Activated CD4-positive, CD25-positive, alpha-beta regulatory T cell (primary cell): ENCODE measurements at places on chromosomes 2 and 18.

DNA sequence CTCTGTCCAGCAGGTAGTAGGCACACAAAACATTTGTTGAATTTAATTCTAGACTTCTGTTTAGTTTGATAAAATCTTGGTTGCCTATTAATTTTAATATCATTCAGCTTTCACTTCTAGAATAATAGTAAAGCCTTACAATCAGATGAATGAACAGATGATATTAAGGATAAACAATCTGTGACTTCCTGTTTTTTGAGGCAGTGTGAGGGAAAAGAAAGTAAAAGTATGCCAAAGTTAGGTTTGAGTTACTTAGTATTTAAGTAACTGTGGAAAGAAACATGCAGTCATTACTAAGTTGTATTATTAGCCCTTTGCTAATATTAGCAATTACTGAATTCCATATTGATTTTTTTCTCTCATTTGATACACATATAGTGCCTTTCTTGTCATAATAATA lies 31.5 kb downstream of the EPB41L5 start:
- no peak for DNase-seq

GRCh38 chr2:54859997-54860701 lies 136.7 kb downstream of the EML6 start:
- no peak for DNase-seq

- no peak for DNase-seq
These were observed 40.9 kb upstream of the C1D start for GRCh38 chr2:68103709-68104055.

DNA sequence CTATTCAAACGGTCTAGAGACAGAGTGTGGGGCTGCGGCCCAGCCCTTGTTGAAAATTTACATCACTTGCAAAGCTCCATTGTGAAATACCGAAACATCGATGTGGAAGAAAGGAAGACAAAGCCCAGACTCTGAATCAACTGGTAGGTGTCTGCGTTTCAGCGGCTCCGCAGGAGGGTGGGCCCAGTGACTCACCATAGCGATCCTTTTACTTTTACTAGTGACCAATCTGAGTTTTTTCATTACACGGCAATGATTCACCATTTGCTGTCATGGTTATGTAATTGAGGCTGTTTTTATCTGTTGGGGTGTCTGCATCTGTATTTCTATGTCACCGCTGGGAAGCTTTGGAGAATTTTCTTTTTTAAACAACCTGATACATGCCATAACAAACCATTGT lies 66.6 kb upstream of the ODC1 start:
- no peak for DNase-seq

GRCh38 chr2:171483793-171484192 lies 38.5 kb upstream of the CYBRD1 start:
- no peak for DNase-seq

DNA sequence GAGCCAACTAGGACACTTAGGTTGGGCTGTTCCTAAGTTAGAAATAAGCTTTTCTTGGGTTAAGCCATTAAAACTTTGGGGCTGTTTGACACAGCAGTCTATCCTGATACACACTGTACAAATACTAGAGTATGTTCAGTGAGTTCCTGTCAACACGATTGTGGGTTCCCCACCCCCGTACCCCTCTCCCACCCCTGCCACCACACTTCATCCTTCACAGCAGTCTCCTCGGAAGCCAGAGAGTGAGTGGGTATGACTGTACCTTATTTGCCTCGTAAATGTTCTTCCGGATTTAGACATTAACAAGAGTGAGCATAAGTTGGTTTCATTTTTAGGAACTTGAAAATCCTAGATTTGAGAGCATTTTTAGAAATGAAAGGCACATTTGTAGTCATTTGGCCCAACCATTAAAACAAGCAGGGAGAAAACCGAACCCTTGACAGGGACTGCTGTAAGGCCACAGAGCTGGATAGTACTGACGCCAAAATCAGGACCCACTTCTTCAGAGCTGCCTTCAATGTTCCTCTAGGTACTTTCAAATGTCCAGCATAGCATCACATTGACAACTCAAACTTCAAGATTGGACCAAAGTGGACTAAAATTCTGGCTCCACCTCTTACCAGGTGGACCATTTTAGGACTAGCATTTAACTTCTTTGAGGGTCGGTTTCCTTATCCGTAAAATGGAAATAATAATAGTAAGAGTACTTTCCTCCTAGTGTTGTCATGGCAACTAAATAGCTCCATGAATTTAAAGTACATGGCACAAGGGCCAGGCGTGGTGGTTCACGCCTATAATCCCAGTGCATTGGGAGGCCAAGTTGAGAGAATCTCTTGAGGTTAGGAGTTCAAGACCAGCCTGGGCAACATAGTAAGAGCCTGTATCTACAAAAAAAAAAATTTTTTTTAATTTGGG lies 166.3 kb upstream of the SERTAD2 start:
- DNase-seq: no peak

- no peak for DNase-seq
These were observed 201.8 kb upstream of the GALNT5 start for GRCh38 chr2:157055660-157056199.

- DNase-seq: no peak
These were observed 844.6 kb upstream of the ID2 start for GRCh38 chr2:7837237-7837760.

DNA sequence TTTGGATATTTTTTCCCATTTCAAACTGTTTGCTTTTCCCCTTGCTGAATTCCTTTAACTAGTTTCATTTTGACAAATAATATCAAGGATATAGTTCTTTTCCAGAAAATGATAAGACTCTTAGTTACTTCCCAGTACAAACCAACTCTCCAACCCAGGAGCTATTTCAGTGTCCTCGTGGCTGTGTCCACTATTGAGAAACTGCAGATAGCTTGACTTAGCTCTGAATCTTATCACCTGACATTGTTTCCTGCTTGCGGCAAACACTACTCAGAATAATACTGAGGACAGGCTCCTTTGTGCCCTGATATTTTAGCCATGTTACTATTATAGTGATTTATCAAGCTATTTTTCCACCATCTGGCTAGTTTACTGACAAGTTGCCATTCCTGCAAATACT lies 74.6 kb downstream of the KLF7 start:
- no peak for DNase-seq

DNA sequence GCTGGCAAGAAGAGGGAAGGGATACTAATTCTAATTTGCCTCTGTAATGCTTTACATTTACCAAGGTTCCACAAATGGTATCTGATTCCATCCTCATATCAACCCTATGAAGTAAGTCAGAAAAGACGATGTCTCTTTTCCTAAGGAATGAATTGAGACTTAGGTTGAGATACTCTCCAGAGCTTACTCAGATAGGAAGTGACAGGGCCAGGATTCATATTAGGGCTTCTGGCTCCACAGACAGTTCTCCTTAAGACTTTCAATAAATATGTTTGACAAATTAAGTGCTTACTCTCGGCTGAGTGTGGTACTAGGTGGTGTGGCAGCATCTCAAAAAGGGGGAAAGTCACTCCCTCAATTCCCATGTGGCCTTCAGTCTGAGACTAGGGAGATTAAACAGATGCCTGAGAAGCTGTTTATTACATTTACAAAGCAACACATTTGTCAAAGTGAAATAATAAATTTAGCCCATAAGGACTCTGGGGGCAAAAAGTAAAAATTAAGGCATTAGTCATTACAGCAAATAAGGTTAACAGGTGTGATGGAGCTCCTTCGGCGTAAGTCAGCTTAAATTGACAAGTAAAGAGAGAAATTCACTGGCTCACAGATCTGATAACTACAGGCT lies 14.2 kb downstream of the CDK15 start:
- no peak for DNase-seq

GRCh38 chr2:186254759-186255158 lies 231.3 kb upstream of the ZC3H15 start:
- no peak for DNase-seq

DNA sequence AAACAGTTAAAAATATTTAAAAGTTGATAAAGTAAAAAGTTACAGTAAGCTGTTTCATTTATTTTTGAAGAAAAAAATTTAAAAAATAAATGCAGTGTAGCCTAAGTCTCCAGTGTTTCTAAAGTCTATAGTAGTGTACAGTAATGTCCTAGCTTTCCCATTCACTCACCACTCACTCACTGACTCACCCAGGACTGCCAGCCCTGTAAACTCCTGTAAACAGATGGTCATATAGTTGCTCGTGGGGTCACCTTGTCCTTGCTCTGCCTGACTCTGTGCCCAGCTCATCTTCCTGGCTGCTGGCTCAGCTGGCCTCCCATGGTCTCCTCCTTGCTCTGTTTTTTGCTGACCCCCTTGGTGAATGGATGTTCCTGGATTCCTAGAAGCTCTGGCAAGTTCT lies 180.3 kb downstream of the VAPA start:
- no peak for DNase-seq

DNA sequence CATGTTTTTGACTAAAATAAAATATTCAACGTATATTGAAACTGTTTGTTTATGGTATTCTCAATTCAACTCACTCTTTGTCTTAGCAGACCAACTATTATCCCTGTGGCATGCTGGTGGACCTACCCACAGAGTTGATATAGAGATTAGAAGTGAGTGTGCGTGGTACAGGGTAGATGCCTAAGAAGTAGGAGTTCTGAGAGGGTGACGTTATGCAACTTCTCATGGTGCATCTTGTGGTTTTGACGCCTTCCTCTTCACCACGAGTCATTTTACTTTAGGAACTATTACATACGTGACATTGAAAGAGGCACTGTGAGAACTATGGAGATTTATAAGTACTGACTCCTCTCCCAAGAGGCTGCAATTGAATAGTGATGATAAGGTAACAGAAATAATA lies 26.6 kb upstream of the NAPG start:
- DNase-seq: no peak

DNA sequence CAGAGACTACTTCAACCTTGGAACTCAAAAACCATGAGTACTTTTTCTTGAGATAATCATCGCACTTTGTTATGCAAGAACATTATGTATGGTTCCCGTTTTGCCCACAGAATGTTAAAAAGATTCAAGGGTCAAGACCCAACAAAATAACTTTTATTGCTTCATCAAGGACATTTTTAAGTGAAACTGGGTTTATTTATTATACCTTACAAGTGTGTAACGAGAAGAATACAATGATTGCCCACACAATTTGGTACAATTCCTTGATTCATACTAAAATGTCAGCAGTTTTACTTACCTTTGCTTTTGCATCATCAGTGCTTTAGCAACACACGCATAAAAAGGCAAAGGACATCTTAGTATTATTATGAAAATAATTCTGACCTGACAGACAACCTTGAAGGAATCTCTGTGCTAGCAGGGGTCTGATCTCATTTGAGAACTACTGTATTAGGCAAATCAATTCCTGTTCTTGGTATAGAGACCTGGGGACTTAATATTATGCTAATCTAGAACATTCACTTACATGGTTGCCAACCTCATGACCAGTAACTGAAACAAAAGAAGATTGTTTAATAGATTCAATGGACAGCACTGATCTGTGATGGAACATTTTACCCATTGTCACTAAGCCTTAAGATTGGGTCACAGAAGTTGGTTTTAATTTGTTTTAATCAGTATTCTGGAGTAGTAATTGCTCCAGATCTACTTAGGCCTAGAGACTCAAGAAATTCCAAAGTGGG lies 16.2 kb downstream of the CCDC88A start:
- DNase-seq: no peak

DNA sequence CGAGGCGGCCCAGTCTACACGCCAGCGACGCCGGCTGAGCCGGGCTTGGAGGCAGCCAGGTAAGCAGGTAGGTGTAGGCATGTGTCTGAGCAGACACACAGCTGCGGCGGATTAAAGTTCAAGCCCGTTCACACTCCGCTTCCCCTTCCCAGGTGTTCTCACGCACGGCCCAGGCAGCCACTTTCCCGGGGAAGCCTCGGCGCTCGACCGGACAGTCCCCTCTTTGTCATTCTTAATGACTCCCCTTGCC lies 367 bp downstream of the TGFA start:
- no peak for DNase-seq

GRCh38 chr2:10338270-10339188 lies 35.8 kb downstream of the HPCAL1 start:
- no peak for DNase-seq

GRCh38 chr18:13370995-13371625 lies 152.6 kb downstream of the LDLRAD4 start:
- no peak for DNase-seq

- no peak for DNase-seq
These were observed 3.7 kb upstream of the PCBP1 start for GRCh38 chr2:70083344-70084156.

- DNase-seq: no peak
These were observed 249.3 kb upstream of the AGAP1 start for GRCh38 chr2:235244255-235245220.
